ENCODE measurements at places on chromosomes 4 and X. TPM values are rescaled to one million over a fixed set of nuclear protein-coding genes. Genes with fewer than 3 reads are reported as not detected.

Gene GPAT3
- total RNA-seq: not detected

Gene APLN
- total RNA-seq: 2.4 TPM

Gene RBM3
- total RNA-seq: 188 TPM

Gene YIPF7
- total RNA-seq: 4.5 TPM

Gene PNPLA4
- 5.7 TPM for total RNA-seq

Gene DCAF4L1
- under 0.01 TPM for total RNA-seq

Gene SLC49A3
- total RNA-seq: 0.82 TPM

Gene ANKRD37
- 9.4 TPM for total RNA-seq

Gene PTPN13
- 55.8 TPM for total RNA-seq

Gene NDNF
- 4.1 TPM for total RNA-seq

Gene LRRC66
- 0.41 TPM for total RNA-seq

Gene FGD1
- 9.4 TPM for total RNA-seq

Gene TRPC5OS
- not detected for total RNA-seq

Gene USP53
- 12.2 TPM for total RNA-seq

Gene CPE
- total RNA-seq: 463 TPM

Gene KLKB1
- total RNA-seq: 0.82 TPM

Gene S100P
- total RNA-seq: 0.41 TPM

Gene GPRASP2
- total RNA-seq: 84.8 TPM

Gene AR
- 0.41 TPM for total RNA-seq

Gene PROM1
- total RNA-seq: 87.6 TPM

Gene RRH
- 0.41 TPM for total RNA-seq

Gene PSAPL1
- not detected for total RNA-seq

Gene GSX2
- total RNA-seq: 3.3 TPM

Gene CXCL3
- total RNA-seq: 0.41 TPM

Gene ATOH1
- not detected for total RNA-seq

Gene TEX13D
- total RNA-seq: not detected

Gene CFP
- total RNA-seq: 0.82 TPM

Gene LINC00632
- total RNA-seq: 15.9 TPM

Gene CENPVL1
- 3.3 TPM for total RNA-seq

Gene UGT2B15
- total RNA-seq: not detected

Gene HERC5
- total RNA-seq: 2.4 TPM

Gene TMSB15A
- total RNA-seq: 220 TPM

Gene BGN
- total RNA-seq: 1.6 TPM

Gene CFAP99
- not detected for total RNA-seq

Gene SSR4
- 84.4 TPM for total RNA-seq
